ENCODE measurements at places on chromosomes 3 and 15.
A peak's percentile ranks its signal among the peaks of the same experiment; 100 is the strongest.

- DNase-seq, result no peak
Observed at GRCh38 chr3:169199283-169199682, 464.2 kb downstream of the MECOM start.

GRCh38 chr3:62325896-62326295 is 47.5 kb downstream of the FEZF2 start:
- DNase-seq, result no peak

GRCh38 chr15:59385171-59385570 is 12.5 kb upstream of the MYO1E start:
- DNase-seq, result no peak

DNA sequence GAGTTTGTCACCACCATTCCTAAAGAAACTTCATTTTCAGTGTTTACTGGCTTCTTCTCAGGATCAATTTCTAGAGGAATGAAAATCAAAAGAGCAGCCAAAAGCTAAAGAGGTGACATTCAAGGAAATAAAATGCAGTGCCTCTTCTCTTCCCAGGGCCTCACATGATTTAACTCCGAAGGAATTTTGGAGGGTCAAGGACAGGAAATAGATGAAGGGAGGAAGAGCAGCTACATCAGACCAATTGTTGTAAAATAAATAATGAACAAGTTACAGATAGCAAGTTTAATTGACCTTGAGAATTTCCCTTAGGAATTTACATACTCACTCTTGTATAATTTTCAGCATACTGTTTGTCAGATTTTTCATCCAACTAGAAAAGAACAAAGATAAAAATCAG is 78.1 kb downstream of the LRRFIP2 start:
- DNase-seq, result no peak

DNA sequence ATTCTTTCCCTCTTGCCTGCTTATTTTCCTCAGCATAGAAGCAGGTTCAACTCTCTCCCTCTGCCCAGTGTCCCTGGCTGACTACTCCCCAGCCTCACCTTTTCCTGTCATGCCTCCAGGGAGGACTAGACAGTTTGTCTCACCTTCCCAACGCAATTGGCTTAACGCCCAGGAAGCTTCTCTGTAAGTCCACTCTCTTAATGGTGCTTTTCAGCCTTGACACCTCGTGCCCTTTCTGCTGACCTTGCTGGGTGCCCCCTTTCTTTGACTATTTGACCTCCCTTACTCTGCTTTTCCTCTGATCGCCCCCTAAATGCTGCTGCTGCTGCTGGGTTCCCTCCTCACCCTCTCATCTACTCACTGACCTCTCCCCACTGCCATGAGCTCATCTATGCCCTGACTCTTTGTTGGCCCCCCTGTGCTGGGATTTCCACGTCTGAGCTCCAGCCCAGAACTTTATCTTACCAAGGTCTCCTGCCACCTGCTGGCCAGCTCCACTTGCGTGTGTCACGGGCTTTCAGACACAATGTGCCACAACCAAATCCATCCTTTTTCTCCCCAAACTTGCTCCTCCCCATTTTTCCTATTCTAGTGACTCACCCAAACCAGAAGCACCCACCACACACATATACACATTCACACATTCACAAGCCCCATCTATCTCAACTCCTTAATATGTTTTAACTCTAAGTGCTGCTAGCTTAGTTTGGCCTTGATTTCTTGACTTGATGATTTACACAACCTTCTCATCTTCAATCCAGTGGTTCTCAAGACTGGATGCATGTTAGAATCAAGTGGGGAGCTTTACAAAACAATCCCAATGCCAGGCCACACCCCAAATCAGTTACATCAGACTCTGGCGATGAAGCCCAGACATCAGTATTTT is 16.6 kb downstream of the EPB42 start:
- DNase-seq, result peak; percentile 34

GRCh38 chr3:112685956-112686799 is 45.2 kb upstream of the CCDC80 start:
- no peak for DNase-seq

GRCh38 chr3:9659849-9660248 is 10.5 kb downstream of the MTMR14 start:
- no peak for DNase-seq

- no peak for DNase-seq
Observed at GRCh38 chr3:169232863-169233262, 430.6 kb downstream of the MECOM start.

DNA sequence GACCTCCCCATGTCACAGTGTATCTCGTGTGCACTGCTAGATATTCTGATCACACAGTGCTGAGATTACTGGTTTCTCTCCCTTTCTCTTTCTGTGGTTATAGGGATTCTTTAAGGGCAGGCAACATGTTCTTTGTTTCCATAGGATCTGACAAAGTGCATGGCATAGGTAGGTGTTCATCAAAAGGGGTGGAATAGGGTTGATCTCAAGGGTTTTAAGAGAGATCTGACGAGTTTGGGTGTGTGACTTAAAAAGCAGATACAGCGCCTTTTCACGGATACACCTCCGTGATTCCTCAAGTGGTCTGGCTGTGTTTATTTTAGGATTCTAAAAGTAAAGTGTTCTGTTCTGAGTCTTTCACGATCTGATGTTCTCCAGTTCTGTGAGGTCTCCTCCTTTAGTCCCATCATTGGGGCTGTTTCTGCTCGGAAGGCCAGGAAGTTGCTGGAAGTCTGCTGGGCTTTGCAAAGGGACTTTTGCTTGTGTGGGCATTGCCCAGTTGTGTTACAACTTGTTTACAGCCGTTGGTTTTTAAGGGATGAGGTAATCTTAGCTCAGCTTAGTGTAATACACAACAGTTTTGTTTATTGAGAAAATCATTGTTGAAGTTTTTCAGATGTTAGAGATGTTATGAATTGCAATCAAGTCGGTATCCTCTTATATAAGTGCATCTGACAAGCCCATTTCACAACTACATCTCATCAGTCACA is 34.8 kb downstream of the IGF1R start:
- no peak for DNase-seq

DNA sequence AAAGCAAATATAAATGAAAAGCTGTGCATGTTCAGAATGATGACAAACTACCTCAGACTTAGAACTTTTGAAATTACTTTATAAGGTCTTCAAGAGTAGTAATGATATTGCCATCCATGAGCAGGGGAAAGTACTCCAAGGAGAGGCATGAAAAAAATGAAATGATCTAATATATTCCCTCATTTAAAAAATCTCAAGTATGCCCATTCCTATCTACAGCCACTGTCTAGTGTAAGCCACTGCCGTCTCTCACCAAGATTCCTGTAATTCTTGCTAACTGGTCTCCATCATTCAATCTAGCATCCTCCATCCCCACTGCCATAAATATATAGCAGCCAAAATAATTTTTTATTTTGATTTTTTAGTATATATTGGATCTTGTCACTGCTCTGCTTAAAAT is 258.8 kb downstream of the PLOD2 start:
- no peak for DNase-seq

GRCh38 chr15:52584414-52584813 is 15.6 kb upstream of the ARPP19 start:
- DNase-seq, result no peak
